ENCODE measurements at places on chromosomes 6 and 20. TPM values are rescaled to one million over a fixed set of nuclear protein-coding genes. Genes with fewer than 3 reads are reported as not detected.
A peak's percentile ranks its signal among the peaks of the same experiment; 100 is the strongest.

- DNase-seq = no peak
Observed at GRCh38 chr6:148263010-148263409, 79.6 kb upstream of the SASH1 start.

DNA sequence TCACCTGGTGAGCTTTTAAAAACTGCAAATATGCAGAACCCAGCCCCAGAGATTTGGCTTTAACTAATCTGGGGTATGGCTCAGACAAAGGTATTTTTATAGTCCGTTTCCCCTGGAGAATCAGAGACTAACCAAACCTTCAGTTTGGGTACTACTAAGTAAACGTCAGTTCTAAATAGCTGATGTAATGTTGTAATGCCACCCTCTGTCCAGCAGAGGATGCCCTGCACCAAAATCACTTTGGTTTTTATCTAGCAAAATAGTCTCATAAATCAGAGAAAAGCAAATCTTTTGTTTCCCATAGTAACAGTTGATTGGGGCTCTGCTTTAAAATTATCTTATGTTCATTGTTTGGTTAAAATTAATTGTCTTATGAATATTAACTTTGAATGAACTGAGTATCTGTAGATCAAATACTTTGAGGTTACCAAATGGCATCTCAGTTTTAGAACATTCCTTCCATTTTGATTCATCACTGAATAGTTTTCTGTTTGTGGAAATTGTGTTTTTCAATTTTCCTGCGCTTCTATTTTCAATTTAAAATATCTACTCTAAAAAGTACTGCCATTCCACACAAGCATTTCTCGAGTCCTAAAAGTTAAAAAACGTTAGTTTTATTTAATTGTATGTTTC, 278.3 kb upstream of the PLCB4 start:
- peak; percentile 61 for DNase-seq

DNA sequence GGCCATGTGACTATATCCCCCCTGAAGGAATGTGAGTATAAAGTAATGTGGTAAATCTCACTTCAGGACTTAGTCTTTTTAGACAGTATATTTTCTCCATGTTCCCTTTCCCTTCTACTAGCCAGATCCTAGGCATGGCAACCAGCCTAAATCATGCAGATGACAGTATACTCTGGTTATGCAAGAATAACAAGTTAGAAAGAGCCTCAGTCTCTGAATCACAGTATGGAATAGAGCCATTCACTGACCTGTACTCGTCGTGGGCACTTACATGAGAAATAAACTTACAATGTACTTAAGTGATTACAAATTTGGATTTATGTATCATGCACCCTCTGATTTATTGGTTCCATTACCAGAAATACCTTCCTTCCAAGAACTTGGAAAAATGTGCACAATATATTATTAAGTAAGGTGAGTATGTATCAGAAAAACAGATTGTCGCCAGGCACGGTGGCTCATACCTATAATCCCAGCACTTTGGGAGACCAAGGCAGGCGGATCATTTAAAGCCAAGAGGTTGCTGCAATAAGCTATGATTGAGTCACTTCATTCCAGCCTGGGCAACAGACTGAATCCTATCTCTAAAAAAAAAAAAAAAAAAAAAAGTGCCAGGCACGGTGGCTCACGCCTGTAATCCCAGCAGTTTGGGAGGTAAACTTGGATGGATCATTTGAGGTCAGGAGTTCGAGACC, 25.1 kb upstream of the FAM8A1 start:
- peak; percentile 50 for DNase-seq

DNA sequence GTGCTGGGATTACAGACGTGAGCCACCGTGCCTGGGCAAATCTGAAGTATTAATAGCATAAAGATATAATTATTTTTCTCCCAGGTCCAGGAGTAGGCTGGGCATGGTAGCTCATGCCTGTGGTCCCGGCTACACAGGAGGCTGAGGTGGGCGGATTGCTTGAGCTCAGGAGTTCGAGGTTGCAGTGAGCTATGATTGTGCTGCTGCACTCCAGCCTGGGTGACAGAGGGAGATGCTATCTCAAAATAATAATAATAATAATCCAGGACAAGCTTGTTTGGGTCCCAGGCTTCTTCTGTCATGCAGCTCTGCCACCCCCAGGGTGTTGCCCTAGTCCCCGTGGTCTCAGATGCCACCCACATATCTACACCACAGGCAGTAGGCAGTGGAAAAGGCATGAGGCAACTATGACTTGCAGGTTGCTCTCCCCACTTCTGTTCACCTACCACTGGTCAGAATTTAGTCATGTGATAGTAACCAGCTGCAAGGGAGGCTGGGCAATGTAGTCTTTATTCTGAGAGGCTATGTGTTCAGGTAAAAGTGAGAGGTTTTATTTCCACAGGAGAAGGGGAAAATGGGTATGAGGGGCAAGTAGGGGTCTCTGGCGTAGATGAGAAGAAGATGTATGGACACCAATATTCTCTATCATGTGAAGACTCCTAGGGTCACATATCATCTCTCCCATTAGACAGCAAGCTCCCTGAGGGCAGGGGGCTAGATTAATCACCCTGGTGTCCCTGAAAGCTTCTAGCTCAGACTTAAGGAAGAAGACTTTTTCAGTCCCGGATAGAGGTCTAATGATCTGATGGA, 25.7 kb downstream of the TCF15 start:
- no peak for DNase-seq

DNA sequence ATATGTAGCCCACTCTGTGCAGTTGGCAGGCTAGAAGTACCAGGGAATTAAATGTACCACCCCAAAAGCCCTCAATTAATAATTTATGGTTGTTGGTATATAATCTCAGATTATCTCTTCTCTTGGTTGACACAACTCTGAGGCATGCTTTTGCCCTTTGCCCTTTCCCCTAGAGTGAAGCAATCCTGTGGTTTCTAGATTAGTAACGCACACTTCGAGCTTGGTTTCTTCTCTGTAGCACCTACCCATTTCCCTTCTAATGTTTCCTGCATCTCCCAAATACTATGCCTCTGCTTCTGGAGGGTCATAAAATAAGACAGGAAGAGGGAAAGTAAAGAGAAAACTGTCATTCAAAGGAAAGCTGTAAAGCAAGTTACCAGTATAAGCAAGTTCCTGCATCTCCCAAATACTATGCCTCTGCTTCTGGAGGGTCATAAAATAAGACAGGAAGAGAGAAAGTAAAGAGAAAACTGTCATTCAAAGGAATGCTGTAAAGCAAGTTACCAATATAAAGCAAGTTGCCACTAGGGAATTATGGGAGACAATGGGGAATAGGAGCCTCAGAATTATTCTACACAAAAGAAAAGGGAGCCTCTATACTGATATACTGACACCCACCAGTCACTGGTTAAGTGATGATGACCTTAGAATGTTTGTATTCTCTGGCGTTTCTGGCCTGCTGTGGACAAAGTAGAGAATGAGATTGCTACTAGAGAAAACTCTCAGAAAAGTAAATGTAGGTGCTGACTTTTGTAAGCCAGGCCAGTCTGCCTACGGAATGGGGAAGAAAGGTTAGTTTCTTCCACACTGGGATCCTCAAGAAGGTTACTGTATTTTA, 862.6 kb upstream of the MAN1A1 start:
- DNase-seq = peak; percentile 54

- peak; percentile 100 for DNase-seq
Observed at GRCh38 chr20:4470375-4470774, 251.3 kb upstream of the PRND start.

- DNase-seq = no peak
Observed at GRCh38 chr6:157561929-157562810, 181.2 kb downstream of the ZDHHC14 start.

- DNase-seq = peak; percentile 22
Observed at GRCh38 chr6:156946370-156946936, 169.3 kb downstream of the ARID1B start.

DNA sequence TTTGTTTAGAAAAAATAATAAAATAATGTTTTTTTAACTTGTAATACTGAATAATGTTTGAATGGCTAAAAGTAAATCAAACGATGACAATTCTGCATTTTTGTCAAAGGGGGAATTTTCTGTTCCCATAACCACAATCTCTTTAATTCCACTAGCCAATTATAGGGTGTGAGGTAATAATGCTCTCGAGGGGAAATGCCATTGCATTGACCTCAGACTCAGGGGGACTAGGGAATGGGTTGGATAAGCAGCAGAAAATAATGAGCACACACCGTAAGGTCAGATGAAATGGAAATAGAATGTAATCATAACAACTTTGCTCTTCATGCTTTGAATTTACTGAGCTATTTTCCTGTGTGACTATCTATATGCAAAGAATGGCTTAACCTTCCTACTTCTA, 584.7 kb downstream of the RFPL4B start:
- DNase-seq = peak; percentile 56

GRCh38 chr6:33018418-33018817, 9.0 kb upstream of the HLA-DOA start:
- DNase-seq = no peak

GRCh38 chr6:2448826-2449571, 203.6 kb upstream of the GMDS start:
- DNase-seq = peak; percentile 71

DNA sequence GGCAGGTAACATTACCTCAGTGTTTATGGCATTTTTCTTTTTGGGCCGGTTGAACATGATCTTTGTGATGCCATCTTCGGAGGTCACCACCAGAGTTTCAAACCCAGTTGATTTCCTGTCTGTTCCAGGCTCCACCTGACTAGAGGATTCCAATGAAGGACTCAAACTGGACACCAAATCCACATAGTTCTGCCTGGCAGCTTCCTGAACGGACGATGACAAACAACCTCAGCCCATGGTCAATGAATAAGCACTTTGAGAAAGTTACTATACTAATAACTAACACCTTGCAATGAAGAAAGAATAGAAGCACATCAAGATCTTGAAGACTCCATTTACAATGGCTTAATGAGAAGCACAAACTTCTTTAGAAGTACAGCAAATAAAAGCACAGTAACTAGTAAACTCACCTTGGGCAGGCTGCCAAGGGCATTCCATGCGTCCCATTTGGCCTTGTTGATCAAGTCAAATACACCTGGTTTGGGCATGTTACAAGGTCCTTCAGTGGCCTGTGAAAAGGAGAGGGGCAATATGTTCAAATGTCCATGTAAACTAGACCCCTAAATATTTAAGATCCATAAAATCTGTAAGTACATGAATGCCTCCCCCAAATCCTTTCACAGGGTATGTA, 4.9 kb downstream of the ECI2 start:
- no peak for DNase-seq

GRCh38 chr6:151811081-151811480, 3.6 kb downstream of the ESR1 start:
- no peak for DNase-seq

DNA sequence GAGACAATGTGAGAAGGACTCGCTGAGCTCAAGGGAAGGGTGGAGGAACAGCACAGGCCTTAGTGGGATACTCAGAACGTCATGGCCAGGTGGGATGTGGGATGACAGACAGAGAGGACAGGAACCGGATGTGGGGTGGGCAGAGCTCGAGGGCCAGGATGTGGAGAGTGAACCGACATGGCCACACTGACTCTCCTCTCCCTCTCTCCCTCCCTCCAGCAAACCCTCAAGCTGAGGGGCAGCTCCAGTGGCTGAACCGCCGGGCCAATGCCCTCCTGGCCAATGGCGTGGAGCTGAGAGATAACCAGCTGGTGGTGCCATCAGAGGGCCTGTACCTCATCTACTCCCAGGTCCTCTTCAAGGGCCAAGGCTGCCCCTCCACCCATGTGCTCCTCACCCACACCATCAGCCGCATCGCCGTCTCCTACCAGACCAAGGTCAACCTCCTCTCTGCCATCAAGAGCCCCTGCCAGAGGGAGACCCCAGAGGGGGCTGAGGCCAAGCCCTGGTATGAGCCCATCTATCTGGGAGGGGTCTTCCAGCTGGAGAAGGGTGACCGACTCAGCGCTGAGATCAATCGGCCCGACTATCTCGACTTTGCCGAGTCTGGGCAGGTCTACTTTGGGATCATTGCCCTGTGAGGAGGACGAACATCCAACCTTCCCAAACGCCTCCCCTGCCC, 1.7 kb downstream of the TNF start:
- DNase-seq = no peak

DNA sequence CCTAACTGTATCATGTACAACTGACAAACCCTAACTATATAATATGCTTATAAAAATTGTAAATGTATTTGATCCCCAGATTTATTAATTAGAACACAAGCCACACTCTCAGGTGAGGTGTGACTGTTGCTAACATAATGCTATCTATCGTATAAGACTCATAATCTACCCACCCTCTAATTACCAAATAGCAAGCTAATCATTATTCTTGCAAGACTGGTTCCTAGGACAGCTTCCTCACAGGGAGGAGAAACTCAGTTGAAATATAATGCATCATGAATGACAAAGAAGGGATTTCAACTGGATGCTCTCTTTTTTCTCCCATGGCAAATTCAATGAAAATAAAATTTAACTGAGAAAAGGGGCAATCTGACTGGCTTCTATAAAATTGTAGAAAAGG, 35.4 kb downstream of the ELOVL4 start:
- no peak for DNase-seq

DNA sequence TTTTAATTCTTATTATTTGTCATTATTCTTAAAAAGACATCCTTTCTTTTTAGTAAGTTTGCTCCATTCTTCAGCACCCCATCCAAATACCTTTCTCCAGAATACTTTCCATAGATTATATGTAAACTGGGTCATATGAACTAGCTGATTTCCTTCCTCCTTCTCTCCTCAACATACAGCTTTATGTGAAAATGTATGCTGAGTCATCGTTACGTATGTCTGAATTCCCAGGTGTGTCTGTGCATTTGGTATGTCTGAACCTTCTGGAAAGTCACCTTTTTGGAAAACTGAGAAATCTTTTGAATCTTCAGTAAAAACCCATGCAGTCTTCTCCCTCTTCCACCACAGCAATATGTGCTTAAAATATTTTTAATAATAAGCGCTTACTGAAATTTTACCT, 264.5 kb downstream of the EYA4 start:
- DNase-seq = no peak

GRCh38 chr6:133301835-133302234, 60.7 kb downstream of the EYA4 start:
- DNase-seq = no peak

The KIAA1755 gene
- total RNA-seq = 1.1 TPM

The SPINT3 gene
- not detected for total RNA-seq

The NKAPL gene
- not detected for total RNA-seq

The E2F1 gene
- total RNA-seq = 33.3 TPM

The TPD52L2 gene
- 137 TPM for total RNA-seq

The FRK gene
- 1.8 TPM for total RNA-seq

The CPNE5 gene
- not detected for total RNA-seq

The RAD21L1 gene
- total RNA-seq = 0.98 TPM

The ZFP57 gene
- not detected for total RNA-seq

The FAXC gene
- 1.8 TPM for total RNA-seq

The FOXF2 gene
- total RNA-seq = 2.0 TPM

The MEP1A gene
- total RNA-seq = not detected

The EPPIN gene
- total RNA-seq = not detected

The CASS4 gene
- 2.5 TPM for total RNA-seq

All from RPMI7951 (cell line).